ENCODE measurements at places on chromosomes 7 and 10. TPM values are rescaled to one million over a fixed set of nuclear protein-coding genes. Genes with fewer than 3 reads are reported as not detected.

- no peaks in the 10 kb centered on the region for H3K36me3 ChIP-seq
- H3K27ac ChIP-seq: no peak overlapping the region
- H3K27me3 ChIP-seq: no peaks in the 10 kb centered on the region
- H3K4me1 ChIP-seq: no peaks in the 10 kb centered on the region
- DNase-seq: no peak
Measured at GRCh38 chr7:82007315-82007714, 237.5 kb upstream of the HGF start.

The FGF8 gene
- total RNA-seq: 0.39 TPM

The UCMA gene
- not detected for total RNA-seq

The TMEM196 gene
- total RNA-seq: not detected

DNA sequence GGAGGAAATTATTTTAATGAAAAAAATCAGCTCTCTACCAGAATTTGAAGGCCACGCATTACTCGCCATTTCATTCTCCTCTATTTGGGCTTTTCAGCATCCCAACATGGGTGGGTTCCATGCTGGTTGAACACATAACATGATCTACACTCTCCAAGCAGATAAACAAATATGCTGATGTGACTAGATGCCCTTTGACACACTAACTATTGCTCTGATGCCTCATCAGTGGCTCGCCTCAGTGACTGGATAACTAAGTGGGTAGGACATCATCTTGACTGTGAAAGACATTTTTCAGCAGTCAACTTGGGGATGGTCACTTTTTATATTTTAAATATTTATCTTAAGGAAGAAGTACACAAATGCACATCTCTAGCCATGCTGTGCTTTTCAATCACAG is 113.9 kb upstream of the LAMB4 start:
- H3K27ac ChIP-seq: no peak overlapping the region
- no peaks in the 10 kb centered on the region for H3K36me3 ChIP-seq
- no peak overlapping the region for H3K4me3 ChIP-seq
- H3K27me3 ChIP-seq: no peaks in the 10 kb centered on the region
- no peak for DNase-seq
- no peaks in the 10 kb centered on the region for H3K4me1 ChIP-seq
